COR-L47 (cell line): ENCODE measurements at places on chromosomes 4 and X.

- no peak for DNase-seq
Measured at GRCh38 chrX:14798805-14799397, 74.0 kb downstream of the FANCB start.

DNA sequence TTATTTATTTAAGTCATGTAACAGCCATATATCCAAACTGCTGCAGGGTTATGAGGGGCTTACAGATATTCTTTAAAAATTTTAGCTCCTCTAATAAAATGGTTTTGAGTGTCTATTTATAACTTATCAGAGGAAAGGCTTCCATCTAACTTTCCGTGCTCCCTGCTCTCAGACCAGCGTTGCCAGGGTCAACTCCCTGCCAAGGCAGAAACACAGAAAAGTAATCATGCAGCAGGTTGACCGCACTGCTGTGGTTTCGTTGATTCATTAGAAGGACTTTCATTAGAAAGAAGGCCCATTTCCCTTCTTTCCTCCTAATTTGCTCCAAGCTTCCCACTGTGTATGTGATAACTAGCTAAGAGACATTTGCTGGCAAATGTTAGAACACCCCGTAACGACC, 33.9 kb downstream of the BCLAF3 start:
- DNase-seq, result no peak

DNA sequence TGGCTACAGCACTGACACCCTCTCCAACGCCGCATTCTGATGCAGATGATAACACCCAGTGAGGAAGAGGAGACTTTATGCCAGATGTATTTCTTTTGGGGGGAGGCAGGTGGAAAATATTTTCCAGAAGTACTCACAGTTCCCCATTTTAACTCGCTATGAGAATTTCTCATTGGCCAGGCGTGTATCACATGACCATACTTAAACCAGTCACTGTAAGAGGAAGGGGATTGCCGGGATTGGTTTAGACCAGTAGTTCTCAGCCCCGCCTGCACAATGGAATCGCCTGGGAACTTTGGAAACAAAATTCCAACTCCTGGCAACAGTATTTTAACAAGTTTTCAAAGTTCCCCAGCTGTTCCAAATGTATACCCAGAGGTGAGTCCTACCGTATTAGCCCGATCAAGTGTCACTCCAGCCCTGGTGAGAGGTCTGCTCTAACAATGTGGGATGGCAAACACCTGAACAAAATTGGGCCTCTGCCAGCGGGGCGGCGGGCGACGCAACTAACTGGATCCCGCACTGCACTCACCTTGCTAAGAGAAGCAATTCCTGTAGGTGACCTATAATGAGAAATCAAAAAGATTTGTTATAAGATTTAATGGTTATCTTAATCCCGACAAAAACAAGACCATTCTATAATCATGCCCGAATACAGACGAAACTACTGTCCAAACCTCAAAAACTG, 2.9 kb upstream of the MSL3 start:
- DNase-seq, result no peak

GRCh38 chr4:65999518-65999871, 329.2 kb upstream of the EPHA5 start:
- DNase-seq, result no peak

- no peak for DNase-seq
Measured at GRCh38 chr4:169957785-169958184, 68.4 kb downstream of the MFAP3L start.

DNA sequence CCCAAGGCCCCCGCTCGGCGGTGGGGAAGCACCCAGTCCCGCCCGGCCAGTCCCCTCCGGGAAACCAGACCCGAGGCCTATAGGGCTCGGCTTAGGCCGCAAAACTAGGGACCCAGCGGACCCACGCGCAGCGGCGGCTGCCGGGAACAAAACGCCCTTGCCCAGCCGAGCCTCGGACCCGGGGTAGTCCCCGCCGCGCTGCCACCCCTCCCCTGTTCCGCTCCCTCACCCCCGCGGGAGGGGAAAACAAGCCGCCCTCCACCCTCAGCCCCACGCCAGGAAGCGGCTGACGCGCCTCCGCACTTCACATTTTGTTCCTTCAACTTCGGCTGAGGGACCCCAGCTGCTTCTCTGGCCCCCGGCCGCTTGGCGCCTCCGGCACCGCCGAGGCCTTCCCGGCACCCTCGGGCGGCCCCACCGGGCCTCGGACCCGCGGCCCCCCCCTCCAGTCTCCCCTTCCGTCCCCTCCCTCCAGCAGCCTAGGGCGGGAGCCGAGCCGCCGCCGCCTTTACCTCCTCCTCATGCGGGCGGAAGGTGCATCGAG, 694 bp downstream of the PDS5A start:
- peak; percentile 36 for DNase-seq

GRCh38 chrX:136665258-136665900, 17.4 kb downstream of the CD40LG start:
- no peak for DNase-seq

- peak; percentile 0 for DNase-seq
Measured at GRCh38 chrX:9379697-9380551, 84.9 kb upstream of the TBL1X start.

GRCh38 chr4:723751-724530, 18.3 kb downstream of the PCGF3 start:
- DNase-seq, result no peak
